ENCODE measurements at places on chromosomes 7 and 10.

GRCh38 chr10:30435073-30435422 is 1.1 kb downstream of the MAP3K8 start:
- no peak for DNase-seq

DNA sequence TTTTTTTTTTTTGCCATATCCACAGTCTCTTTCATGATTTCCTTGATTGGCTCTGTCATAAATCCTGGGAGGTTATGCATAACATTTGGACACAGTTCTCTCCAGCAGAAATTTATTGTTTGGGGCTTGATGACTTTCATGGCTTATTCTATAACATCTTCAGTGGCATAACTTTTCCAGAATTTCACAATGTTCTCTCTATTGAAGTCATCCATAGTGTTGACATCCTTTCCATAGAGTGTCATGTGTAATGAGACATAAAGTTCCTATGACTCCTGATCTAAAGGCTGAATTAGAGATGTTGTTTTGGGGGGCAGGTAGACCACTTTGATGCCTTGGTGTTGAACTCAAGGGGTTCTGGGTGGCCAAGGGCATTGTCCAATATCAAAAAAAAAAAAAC is 36.7 kb upstream of the STK17A start:
- no peak for DNase-seq

GRCh38 chr7:37482505-37482904 is 33.8 kb upstream of the ELMO1 start:
- no peak for DNase-seq

GRCh38 chr10:67819768-67820204 is 18.2 kb downstream of the DNAJC12 start:
- no peak for DNase-seq

DNA sequence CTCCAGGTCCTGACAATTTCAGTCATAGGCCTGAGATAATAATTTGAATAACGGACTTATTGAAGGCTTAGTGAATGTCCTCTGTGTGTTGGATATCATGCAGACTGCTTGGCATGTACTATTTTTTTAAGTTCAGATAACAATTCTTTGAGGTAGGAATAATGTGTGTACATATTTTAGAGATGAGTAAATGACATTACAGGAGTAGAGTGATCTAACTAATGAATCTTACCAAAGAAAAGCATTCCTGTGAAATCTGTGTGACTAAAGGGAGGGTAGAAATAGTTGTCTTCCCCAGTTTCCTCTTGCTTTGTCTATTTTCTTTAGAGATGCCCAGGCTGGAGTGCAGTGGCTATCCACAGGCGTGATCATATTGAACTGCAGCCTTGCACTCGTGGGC is 391.8 kb upstream of the ETV1 start:
- DNase-seq, result no peak

DNA sequence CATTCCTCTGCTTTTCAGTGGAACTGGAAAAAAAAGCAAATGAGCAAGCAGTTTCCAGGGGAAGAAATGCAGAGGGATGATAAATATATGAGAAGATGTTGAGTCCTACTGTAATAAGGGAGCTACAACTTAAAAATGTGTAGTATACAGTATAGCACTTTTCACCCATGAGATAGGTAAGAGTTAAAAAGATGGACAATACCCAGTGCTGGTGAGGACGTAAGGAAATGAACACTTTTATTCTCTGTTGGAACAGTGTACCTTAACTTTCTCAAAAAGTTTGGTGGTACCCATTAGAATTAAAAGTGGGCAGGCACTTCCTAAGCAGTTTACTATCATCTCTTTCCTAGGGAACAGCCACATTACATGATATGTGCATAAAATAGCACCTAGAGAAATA is 2.7 kb upstream of the FAM170B start:
- DNase-seq, result no peak

DNA sequence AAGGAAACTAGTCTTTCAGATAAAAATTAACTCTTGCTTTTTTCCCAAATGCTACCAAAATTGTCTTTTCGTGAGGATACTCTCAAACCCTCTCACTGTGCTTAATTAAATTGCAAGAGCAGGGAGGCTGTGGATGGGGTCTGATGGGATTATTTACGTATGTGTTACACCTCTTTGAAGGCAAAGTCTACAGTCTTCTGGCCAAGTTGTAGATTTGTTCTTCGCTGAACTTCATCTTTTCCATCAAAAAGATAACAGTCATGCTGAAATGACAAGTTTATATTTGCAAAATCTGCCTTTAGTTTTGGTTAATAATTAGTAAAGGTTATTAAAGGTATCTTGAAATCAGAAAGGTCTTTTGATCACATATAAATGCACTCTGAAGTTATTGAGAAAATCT is 22.7 kb downstream of the A1CF start:
- DNase-seq, result no peak

DNA sequence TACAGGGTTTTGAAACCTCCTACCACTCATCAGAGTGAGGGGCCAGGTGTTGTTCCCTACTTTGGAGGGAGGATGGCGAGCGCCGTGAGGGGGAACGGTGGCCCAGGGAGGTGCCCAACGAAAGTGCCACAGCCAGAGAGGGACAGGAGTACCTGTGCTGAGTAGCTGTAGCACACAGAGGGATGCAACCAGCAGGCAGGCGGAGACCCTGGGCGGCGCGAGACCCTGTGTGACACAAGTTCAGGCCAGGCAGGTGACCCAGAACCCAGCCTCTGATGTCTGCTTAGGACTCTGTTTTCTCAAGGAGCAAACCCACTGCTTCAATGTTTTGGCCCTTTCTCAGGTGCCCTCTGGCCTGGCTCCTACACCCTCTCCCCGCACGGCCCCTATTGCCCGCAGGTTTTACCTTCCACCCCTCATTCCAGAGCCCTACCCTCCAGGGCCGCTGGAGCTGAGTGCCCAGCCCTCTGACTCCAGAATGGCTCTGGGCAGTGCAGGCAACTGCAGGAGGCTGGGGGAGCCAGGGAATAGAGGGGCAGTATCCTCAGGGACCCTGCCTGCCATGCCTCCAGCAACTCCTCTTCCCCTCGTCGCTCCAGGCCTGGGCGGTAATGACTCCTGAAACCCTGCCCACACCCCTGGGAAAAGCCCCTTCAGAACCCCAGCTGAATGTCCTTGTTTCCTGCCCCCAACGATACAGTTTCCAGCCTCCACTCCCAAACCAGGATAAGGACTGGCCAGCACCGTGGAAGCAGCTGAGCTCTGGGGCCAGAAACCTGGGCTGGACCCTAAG is 164.1 kb upstream of the RHEB start:
- DNase-seq, result no peak

DNA sequence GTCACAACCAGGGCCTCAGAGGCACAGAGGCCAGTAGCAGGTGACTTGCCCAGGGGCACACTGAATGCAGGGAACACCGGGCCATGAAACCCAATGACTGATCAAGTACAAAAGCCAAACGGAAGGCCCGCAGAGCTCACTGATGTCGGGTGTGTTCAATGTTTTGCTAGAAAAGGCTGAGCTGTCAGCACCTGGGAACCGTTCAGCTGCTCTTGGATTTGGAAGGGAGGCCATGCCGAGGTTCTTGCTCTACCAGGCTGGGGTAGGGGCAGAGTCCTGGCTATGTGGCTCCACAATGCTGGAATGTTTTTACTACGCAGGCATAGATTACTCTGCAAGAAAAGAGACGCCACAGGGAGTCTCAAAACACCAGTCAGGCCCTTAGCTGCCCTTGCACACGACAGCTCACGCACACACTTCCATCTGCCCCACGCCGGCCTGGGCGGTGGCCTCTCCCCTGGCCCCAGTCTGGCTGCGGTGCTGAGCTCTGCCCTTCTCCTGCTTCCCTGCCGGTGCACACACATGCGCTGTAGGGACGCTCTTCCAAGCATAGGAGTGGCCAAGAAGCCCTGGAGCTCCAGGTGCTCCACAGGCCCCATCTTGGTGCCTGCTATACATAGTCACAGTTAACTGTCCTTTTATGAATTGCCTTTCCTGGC is 79.9 kb downstream of the ZRANB1 start:
- DNase-seq, result no peak

DNA sequence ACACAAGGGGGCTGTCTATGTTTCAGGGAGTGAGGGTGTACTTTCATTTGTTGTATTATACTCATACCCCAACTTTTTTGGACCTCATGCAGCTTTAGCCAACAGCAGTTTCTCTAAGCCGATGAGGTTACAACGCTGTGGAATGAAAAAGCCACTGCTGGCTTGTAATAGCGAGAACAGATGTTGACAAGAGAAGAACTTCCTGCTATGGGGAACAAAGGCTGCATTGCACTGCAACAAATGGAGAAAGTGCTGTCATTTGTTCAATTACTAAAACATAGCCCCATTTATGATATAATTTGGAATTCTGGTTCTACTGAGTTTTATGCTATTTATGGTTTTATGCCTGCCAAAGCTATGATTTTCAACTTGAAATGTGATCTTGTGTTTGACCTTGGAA is 104.2 kb upstream of the TMEM72 start:
- no peak for DNase-seq

- no peak for DNase-seq
These were observed 57.5 kb upstream of the CREB5 start for GRCh38 chr7:28354601-28355402.

GRCh38 chr10:132684164-132684891 is 101.6 kb downstream of the NKX6-2 start:
- peak; percentile 21 for DNase-seq

DNA sequence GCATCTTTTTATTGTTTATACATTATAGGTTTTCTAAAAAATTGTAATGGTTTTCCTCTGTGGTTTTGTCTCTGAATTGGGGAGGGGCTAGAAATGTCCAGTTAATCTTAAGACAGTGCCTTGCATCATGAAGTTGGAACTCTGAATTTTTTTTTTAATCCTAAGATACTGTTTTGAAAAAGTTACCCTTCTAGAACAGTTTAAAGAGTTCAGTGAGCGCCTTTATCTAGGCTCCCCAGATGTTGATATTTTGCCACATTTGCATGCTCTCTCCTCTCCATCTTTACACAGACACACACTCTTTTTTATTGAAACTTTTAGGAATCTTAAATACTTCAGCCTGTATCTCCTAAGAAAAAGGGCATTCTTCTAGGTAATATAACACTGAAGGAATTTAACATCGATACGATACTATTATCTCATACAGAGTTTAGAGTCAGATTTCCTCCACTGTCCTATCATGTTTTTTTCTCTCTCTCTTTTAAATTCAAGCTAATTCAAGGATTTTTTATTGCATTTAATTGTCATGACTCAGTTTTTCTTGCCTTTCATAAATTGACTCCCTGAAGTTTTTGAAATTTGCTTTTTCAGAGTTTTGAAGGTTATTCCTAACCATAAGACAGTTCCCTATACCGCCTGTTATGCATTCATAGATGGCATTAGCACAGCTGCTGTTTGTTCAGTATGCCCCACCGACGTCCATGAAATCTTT is 31.5 kb downstream of the PRKAR2B start:
- DNase-seq, result no peak

GRCh38 chr10:34567659-34568253 is 247.3 kb downstream of the PARD3 start:
- no peak for DNase-seq

GRCh38 chr7:91416155-91416865 is 152.1 kb downstream of the FZD1 start:
- DNase-seq, result no peak

DNA sequence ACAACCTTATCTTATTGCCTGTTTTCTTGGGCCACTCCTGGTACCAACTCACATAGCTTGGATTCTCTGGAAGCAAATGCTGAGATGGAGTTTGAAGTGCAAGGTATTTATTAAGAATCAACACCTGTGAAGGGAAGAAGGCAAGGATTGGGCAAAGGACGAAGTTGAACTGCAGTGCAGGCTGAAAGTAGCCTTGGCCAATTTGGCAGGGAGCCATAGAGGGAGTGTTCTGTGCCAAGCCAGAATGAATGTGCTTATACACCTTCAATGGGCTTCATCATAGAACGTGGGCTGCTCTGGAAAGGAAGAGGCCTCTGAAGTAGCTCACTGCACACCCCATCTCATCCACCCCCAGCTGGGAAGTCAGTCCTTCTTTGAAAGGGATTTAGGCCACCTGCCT is 79.8 kb upstream of the IFRD1 start:
- DNase-seq, result no peak

DNA sequence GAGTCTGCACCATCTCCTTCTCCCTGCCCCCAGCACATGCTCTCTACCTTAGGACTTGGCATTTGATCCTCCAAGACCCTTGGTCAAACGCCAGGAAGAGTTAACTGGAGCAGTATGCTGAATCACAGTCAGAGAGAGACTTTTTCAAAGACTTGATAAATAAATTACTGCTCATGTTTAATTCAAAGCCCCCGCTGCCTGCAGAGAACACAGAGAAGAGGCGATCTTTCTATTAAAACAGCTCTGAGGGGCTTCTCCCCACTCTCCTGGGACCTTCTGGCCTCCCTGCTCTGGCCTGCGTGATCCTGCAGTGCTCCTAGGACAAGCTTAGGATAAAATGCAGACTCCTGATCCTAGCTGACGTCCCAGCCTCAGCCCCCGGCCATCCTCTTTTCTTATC is 47.8 kb downstream of the NPTX2 start:
- DNase-seq, result no peak

GRCh38 chr10:63236113-63236935 is 103.2 kb downstream of the NRBF2 start:
- peak; percentile 10 for DNase-seq

DNA sequence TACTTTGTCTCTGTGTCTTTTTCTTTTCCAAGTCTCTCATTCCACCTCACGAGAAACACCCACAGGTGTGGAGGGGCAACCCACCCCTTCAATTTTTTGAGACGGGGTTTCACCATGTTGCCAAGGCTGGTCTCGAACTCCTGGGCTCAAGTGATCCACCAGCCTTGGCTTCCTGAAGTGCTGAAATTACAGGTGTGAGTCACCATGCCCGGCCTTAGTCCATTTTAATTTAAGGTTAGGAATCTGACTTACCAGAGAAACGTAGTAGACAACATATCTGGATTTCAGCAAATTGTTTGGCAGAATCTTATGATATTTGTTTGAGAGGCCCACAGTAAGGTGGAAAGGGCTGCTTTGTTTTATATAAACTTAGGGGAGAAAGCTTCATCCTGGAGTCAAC is 3.2 kb upstream of the NFKB2 start:
- no peak for DNase-seq

DNA sequence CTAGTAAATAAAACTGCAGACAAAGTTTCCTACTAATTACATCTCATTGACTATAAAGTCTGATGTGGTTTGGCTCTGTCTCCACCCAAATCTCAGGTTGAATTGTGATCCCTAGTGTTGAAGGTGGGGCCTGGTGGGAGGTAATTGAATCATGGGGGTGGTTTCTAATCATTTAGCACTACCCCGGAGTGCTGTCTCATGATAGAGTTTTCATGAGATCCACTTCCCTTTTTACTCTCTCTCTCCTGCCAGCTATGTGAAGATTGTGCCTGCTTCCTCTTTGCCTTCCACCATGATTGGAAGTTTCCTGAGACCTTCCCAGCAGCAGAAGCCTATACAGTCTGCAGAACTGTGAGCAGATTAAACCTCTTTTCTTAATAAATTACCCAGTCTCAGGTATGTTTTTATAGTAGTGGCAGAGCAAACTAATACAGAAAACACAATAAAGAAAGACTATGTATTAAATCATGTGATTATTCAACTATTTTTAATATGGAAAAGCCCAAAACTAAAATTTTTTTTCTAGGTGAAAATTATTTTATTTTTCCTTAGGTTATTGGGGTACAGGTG is 232.1 kb downstream of the FZD1 start:
- DNase-seq, result no peak

- no peak for DNase-seq
These were observed 59.8 kb upstream of the ZNRF2 start for GRCh38 chr7:30224511-30225062.
